ENCODE measurements at places on chromosomes 1 and 21.

DNA sequence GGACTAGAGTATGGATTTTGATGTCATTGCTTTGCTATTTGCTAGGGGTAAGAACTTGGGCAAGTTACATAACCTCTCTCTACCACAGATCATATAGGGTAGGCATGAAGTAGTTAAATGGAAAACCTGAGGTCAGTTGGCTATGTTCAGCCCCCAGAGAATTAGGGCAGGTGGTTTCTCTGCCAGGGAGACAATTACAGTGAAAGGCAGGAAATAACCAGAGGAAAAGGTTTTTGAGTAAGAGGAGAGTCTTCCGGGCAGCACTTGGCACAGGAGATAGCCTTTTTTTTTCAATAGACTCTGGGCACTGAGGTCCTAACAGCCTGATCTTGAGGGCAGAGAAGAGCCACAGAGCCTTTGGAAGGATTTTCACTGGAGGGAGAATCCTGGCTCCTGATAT, 16.7 kb upstream of the SERBP1 start:
- no peak for DNase-seq

DNA sequence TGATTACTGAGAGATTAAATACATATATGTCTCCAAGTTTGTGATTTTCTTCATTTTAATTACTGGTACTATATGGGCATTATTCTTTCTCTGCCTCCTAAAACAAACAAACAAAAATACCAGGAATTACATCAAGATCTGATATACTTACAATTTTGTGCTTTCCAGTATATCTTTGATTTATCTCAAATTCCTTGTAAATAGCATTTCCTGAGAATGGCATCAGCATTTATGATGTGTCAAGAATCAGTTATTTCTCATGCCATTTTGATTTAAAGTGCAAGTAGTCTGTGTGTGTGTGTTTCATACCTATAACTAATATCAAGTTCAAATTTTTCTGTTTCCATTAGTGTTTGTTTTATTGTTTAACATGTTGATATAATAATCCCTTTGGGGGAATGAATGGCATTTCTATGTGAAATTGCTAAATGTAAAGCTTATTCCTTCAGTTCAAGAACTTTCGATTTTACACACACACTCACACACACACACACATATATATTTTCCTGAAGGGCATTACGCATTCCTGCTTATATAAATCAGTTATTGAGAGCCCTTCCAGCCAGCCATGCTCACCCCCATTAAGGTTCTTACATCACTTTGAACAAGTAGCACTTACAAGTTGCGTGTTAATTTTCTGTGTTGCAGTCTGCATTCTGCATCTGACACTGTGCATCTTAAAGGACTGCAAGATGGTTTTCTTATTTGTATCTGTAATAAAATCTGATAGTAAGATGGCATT, 102.7 kb downstream of the NEK7 start:
- no peak for DNase-seq

- peak; percentile 53 for DNase-seq
Observed at GRCh38 chr21:36630485-36631206, 68.3 kb upstream of the SIM2 start.

- DNase-seq, result no peak
Observed at GRCh38 chr21:32426592-32427051, 14.1 kb downstream of the EVA1C start.

DNA sequence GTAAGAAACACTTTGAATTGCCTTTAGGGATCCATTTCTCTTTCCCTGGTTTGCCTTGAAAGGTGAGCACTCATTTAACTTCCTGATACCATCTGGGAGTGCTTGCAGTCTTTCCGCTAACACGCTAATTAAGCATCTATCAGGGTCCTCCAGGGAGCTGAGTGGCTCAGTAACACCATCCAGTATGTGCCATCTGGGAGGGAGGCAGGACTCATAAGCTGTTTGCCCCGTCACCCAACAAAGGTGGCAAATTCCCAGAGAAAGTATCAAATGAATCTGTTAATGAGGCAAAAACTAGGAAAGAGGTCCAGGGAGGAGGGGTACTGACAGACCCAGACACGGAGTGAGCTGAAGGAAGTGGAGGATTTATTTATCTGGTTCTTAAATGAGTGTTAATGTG, 430.9 kb downstream of the HLX start:
- DNase-seq, result no peak
